ENCODE measurements at places on chromosomes 2 and 18.
A peak's percentile ranks its signal among the peaks of the same experiment; 100 is the strongest.

DNA sequence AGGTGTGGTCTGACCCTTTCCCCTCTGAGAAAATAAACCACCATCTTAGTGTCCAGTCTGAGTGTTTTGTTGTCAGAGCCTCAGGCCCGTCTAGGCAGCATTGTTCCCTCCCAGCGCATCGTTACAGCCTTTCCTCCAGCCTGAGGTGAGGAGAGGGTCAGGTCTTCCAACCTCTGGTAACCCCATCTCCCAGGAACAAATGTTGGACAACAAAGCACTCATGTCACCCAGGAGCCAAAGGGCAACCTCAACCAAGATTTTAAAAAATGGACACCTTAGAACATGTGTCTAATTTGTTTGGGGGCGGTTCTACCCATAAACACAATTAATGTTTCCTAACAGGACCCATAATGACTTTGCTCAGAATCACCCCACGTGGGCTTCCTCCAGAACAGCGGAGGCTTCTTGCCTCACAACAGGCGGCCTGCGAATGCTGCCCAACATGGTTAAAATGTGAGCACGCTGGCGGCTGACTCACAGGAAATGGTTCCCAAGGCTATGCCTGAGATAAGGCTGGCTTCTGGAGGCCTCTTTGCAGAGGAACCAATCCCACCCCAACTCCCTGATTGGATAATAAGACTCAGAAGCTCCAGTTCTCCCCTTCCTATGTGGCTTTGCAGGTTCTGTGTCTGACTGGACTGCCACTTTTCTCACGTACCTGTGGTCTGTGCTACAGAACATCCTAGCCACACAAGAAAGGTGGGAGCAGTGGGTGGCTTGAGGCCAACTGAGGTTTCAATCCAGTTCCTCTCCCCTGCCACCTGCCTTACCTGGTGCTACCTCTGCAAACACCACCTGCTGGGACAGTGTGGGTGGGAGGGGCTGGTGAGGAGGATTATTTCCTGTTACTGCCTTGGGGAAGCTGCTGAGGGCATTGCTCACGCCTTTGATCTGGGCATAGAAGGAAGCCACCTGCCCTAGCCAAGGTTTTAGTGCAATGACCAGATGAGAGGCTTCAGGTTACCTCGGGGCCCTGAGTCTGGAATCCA lies 108.8 kb downstream of the B3GNT2 start:
- no peak for DNase-seq

DNA sequence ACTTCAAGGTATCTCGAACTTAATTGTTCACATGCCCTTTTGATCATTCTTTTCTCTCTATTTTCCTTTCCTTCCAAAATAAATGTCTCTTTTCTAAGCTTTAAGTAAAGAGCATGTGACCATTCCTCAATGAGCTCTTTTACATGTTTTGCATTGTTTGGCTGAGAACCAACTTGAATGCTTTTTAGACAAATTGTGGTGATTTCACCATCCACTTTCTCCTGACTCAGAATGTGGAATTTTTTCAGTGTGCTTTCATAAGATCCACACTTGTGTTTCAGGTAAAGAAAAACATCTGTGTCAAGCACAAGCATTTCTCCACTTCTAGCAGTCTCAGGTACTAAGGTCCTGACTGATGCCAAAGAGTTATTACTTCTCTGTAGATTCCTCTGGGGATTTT lies 10.7 kb downstream of the RBM43 start:
- DNase-seq = no peak

- DNase-seq = no peak
Observed at GRCh38 chr18:10732990-10733389, 207.2 kb downstream of the NAPG start.

DNA sequence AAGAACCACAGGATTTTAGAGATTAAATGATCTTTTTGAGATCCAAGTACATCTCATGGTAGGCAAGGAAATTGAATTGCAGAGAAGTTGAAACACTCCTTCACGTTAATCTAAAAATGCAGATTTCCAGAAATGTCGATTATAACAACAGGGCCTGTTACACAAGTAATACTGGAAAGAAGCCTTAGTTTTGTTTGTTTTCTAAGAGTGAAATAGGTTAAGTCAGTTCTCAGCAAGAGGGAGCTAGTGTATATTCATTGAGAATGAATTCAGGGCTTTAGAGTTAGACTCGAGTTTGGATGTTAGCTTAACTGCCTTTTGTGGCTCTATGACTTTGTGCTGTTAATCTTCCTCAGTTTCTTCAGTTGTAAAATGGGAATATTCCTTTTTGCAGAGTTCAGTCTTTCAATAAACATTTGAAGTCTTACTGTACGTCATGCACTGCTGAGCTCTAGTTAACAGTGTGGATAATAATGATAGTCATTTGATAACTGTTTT lies 926 bp downstream of the NDUFV2 start:
- DNase-seq = no peak

DNA sequence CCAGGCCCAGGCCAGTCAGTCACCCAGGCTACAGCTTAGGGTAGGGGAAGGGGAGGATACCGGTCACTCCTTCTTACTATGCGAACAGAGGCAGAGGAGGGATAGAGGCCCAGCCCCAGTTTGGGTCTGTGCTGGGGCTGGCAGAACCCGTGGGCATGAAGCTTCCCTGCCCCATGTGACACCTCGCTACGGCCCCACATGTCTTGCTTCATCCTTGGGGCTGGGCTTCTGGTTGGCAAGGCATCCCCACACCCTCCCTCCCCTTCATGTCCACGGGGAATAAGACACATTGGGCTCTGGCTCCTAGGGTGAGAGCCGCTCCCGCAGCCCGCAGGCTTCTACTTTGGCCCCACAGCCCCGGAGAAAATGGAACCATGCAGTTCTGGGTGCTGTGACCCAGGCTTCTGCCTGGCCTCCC lies 32.4 kb downstream of the HS1BP3 start:
- no peak for DNase-seq

DNA sequence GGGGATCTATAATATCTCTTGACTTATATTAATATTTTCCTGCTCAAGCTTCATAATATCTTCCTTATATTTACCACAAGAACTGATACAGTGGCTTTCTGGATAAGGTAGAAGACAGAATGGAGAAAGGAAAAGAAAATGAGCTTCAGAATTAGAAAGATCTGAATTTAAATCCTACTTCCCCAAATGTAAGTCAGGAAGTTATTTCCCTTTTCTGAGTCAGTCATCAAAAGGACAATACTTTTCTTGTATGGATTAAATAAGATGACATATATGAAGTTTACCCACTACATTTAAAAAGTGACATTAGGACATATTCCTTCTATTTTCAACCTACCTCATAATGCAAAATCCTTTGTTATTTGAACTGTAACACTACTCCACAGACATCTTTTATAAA lies 19.0 kb downstream of the KRCC1 start:
- no peak for DNase-seq

DNA sequence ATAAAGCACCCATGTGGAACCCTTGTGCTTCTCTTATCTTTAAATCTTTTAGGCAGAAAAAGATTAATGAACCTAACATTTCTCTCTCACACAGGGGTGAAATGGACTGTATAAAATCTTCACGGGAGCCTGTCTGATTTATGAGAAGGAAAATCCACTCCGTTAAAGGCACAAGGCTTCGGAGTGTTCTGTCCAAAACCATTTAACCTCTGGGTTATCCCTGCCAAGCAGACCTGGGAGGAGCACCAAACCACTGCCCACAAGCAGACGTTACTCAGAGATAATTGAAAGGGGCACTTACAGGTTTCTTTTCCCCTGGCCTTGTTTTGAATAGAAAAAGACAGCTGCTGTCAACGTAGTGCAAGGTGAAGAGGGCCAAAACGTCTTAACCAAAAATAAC lies 184.4 kb upstream of the DOK6 start:
- DNase-seq = no peak

GRCh38 chr2:177589186-177589585 lies 196.6 kb downstream of the AGPS start:
- DNase-seq = no peak

- DNase-seq = no peak
Observed at GRCh38 chr18:78781601-78781960, 198.0 kb upstream of the SALL3 start.

GRCh38 chr2:25085761-25086560 lies 44.1 kb downstream of the EFR3B start:
- DNase-seq = no peak

DNA sequence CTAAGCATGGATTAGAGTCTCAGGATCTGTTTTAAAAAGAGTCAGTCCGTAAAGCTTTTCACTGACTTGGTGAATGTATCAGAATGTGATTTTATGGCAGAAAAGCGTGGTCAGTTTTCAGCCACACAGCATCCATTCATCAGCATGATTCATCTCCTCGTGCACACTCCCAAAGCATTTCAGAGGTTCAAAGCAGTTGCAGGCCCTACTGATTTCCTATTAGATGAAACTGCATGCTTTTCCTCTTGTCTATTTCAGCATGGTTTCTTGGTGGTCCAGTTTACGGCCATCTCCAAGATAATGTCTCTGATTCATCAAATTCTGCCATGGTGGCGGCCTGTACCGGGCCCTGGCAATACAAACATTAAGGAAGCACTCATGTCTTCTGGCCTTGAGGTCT lies 4.8 kb upstream of the PARD6G start:
- no peak for DNase-seq

DNA sequence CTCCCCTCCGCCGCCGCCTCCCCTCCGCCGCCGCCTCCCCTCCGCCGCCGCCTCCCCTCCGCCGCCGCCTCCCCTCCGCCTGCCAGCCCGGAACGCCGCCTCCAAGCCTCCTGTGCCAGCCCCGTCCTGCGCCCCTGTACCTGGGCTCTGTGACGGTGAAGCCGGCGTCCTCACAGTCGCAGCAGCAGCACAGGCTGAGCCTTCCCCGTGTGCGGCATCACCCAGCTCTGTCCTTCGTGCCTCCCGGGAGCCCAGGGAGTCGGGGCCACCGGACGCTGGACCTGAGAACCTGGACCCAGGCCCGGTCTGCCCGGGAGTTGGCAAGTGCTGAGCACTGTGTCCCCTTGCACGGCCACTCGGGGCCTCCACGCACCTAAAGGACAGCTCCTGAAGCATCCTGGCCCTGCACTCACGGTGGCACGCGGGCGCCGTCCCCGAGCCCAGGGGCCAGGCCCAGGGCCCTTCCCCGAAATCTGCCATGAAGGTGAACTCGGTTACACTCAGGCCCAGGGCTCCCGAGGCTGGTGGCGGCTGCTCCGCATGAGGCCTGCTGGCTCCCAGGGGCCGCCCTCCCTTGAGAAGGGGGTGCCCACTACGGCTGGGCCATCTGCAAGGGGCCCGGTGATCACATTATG lies 32.9 kb downstream of the RTP5 start:
- peak; percentile 26 for DNase-seq

- DNase-seq = no peak
Observed at GRCh38 chr2:144541396-144541795, 21.5 kb upstream of the ZEB2 start.

GRCh38 chr2:112095681-112096080 lies 40.6 kb downstream of the TMEM87B start:
- no peak for DNase-seq

GRCh38 chr2:219282375-219282774 lies 3.2 kb downstream of the DNAJB2 start:
- no peak for DNase-seq

GRCh38 chr2:239337877-239338484 lies 62.8 kb downstream of the HDAC4 start:
- no peak for DNase-seq

GRCh38 chr2:157900684-157901083 lies 24.6 kb upstream of the ACVR1 start:
- DNase-seq = no peak

GRCh38 chr2:203155406-203155805 lies 83.4 kb upstream of the CYP20A1 start:
- no peak for DNase-seq

GRCh38 chr2:98334439-98335078 lies 11.7 kb upstream of the CNGA3 start:
- DNase-seq = no peak

GRCh38 chr2:66192888-66193287 lies 242.0 kb upstream of the MEIS1 start:
- no peak for DNase-seq

DNA sequence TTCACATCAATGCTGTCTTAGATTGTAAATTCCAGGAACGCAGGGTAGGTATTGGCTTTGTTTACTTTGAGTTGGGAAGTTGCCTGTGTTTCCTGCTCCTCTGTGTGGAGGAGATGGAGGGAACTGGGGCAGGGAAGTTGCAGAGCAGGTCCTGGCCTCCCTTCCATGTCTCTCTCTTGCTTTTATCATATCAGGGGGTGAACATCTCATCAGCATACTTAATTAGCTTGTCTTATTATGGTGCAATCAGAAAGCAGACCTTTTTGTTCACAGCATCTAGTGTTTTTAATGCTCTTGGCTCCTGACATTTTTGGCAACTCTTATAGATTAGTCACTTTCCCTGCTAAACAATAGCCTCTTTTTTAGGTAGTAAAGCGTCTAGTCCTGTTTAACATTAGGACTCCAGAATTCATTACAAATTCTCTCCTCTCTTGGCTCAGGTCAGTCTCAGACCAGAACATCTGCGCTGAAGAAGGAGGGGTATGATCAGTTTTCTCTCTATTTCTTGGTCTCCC lies 11.5 kb upstream of the DIPK1C start:
- no peak for DNase-seq

- DNase-seq = no peak
Observed at GRCh38 chr2:101723371-101724124, 26.0 kb downstream of the MAP4K4 start.

- no peak for DNase-seq
Observed at GRCh38 chr2:232228971-232229894, 149.3 kb upstream of the ALPP start.

- no peak for DNase-seq
Observed at GRCh38 chr18:76953583-76954233, 131.4 kb downstream of the ZNF236 start.

DNA sequence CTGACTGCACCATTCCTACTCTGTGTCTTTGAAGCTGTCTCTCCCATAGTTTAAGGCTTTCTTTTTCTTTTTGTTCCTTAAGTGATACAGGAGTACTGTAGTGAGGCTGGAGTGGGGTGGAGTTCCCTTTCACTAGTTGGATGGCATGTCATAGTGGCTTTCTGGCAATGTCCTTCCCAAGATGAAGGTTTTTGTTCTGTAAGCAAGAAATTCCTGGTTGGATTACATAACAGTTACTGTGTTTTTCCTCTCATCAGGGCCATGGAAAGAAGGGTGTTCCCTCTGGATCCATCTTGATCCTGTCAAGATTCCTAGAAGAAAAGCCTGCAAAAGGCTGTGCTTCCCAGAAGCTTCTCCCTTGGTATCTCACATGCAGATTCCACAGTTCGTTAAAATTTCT lies 84.2 kb downstream of the ACKR3 start:
- no peak for DNase-seq

DNA sequence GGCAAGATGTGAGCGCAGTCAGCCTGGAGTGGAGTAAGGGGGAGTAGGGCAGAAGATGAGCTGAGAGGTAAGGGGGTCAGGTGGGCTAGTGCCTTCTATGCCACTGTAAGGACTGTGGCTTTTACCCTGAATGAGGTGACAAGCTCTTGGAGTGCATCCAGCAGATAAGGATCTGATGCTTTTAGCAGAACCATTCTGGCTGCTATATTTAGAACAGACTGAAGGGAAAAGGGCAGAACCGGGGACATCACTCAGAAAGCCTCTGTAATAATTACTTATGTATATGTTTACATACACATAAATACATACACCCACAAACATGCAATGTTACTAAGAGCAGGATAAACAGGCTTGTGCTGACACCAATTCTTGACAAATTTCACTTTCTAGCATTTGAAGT lies 124.8 kb downstream of the DTNB start:
- DNase-seq = no peak

GRCh38 chr2:176493226-176493825 lies 224.1 kb downstream of the MTX2 start:
- DNase-seq = no peak

All from D341Med (cell line).